ENCODE measurements at places on chromosomes 1 and 21. TPM values are rescaled to one million over a fixed set of nuclear protein-coding genes. Genes with fewer than 3 reads are reported as not detected.

DNA sequence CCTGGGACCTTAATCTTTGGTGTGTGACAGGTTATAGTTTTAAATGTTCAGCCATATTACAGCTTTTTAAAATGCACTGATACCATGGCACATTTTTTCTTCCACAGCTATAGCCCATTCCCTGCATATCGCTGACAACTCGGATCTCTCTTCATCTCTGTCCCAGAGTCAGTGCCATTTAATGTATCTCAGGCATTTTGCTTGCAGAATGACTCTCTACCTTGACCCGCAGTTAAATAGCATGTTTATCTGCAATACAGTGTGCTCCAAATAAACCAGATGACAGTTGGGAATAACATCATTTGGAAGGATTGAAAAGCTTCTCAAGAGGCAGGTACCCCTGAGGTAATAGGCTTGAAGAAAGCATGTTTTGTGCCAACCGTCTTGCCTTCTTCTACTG lies 99.8 kb upstream of the USH2A start:
- no peak for DNase-seq
- no peak overlapping the region for H3K27ac ChIP-seq
- H3K4me3 ChIP-seq = no peak overlapping the region

FAM43B gene
- 0.52 TPM for total RNA-seq

GRCh38 chr1:117150316-117150715 lies 28.8 kb upstream of the TRIM45 start:
- H3K27me3 ChIP-seq = no peaks in the 10 kb centered on the region
- no peak overlapping the region for H3K4me3 ChIP-seq
- no peak overlapping the region for H3K27ac ChIP-seq
- H3K4me1 ChIP-seq = no peaks in the 10 kb centered on the region
- DNase-seq = no peak

DNA sequence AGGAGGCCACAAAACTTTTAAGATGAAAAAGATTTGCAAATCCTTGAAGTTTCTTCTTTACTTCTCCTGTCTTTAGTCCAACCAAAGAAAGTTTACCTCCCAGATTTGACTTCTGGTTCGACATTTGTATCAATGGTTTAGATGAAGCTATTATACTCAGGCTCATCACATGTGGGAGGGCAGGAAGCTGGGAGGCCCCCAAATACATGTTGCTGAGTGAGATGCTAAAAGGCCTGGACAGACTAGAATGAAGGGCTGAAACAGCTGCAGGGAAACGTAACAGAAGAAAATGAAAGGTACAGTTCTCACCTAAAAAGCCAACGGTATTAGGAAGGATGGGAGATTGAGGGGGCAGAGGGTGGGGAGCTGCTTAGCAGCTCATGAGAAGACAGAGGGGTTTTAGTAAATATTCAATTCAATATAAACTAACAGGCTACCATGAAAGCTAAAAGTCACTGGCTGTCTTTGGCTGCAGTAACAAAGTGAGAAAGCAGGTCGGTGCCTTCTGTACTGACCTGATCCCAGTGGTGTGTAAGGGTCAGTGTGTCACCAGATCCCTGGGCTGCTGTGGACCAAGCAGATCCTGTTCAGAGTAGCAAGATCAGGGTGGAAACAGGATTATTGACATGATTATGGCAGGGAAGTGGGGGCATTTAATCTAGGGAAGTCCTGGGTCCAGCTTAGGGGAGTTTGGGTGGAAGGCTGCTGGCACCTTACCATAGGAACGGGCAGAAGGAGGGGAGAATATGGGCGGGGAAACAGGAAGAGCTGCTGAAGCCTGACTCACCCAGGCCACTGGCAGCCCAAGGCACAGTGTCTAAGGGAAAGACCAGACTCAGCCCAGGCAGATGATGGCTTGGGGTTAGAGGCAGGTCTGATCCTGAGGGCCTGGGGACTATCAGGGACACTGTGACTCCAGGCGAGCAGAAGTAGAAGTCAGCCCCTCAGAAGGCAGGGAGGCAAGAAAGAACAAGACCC lies 60.4 kb downstream of the KCNN3 start:
- no peaks in the 10 kb centered on the region for H3K27me3 ChIP-seq
- no peaks in the 10 kb centered on the region for H3K4me1 ChIP-seq
- DNase-seq = no peak
- no peaks in the 10 kb centered on the region for H3K36me3 ChIP-seq
- H3K27ac ChIP-seq = no peak overlapping the region

GRCh38 chr1:62265956-62266935 lies 53.0 kb downstream of the KANK4 start:
- no peaks in the 10 kb centered on the region for H3K27me3 ChIP-seq
- no peak overlapping the region for H3K4me3 ChIP-seq
- H3K36me3 ChIP-seq = no peaks in the 10 kb centered on the region
- no peak overlapping the region for H3K27ac ChIP-seq

SLAMF8 gene
- total RNA-seq = 8.0 TPM

GRCh38 chr21:43697758-43698643 lies 20.9 kb upstream of the PDXK start:
- no peaks in the 10 kb centered on the region for H3K27me3 ChIP-seq
- H3K36me3 ChIP-seq = peaks cover 3% of the 10 kb centered on the region
- no peak overlapping the region for H3K27ac ChIP-seq
- DNase-seq = no peak
- H3K4me3 ChIP-seq = no peak overlapping the region

Data from aorta (tissue), 5 donors.